PC-9 (cell line): ENCODE measurements at places on chromosomes 6 and 20. TPM values are rescaled to one million over a fixed set of nuclear protein-coding genes. Genes with fewer than 3 reads are reported as not detected.

GRCh38 chr6:7300926-7301325 lies 12.1 kb downstream of the SSR1 start:
- DNase-seq: no peak
- H3K4me3 ChIP-seq: no peak overlapping the region
- H3K4me1 ChIP-seq: no peaks in the 10 kb centered on the region
- no peaks in the 10 kb centered on the region for H3K27me3 ChIP-seq
- no peak overlapping the region for H3K27ac ChIP-seq

The PRDM13 gene
- total RNA-seq: not detected in 2 replicates

GRCh38 chr6:81138236-81138635 lies 614.2 kb downstream of the TENT5A start:
- H3K27me3 ChIP-seq: no peaks in the 10 kb centered on the region
- DNase-seq: no peak
- H3K27ac ChIP-seq: no peak overlapping the region
- H3K4me3 ChIP-seq: no peak overlapping the region
- H3K36me3 ChIP-seq: no peaks in the 10 kb centered on the region

GRCh38 chr6:28207510-28208110 lies 17.5 kb upstream of the ZSCAN9 start:
- H3K4me1 ChIP-seq: peaks cover 12% of the 10 kb centered on the region
- no peaks in the 10 kb centered on the region for H3K36me3 ChIP-seq
- peaks cover 16% of the 10 kb centered on the region for H3K27me3 ChIP-seq
- DNase-seq: no peak

The ZCCHC3 gene
- 16.0 and 17.7 TPM in 2 replicates for total RNA-seq

GRCh38 chr6:111610548-111611172 lies 5.0 kb upstream of the TRAF3IP2 start:
- H3K4me1 ChIP-seq: peaks cover 10% of the 10 kb centered on the region
- H3K27ac ChIP-seq: no peak overlapping the region
- H3K4me3 ChIP-seq: no peak overlapping the region
- H3K36me3 ChIP-seq: no peaks in the 10 kb centered on the region
